Sigmoid colon (tissue), 7 donors: ENCODE measurements at places on chromosomes 5 and 9. TPM values are rescaled to one million over a fixed set of nuclear protein-coding genes. Genes with fewer than 3 reads are reported as not detected.

The SLC22A4 gene
- total RNA-seq, result 0.83 TPM

DNA sequence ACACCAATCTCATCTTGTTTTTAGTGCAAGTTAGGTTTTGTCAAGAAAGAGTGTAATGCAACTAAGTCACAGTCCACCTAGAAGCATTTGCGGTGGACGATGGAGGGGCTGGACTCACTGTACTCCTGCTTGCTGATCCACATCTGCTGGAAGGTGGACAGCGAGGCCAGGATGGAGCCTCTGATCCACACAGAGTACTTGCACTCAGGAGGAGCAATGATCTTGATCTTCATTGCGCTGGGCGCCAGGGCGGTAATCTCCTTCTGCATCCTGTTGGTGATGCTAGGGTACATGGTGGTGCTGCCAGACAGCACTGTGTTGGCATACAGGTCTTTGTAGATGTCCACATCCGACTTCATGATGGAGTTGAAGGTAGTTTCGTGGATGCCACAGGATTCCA is 20.2 kb upstream of the SPZ1 start:
- no peak overlapping the region for H3K4me3 ChIP-seq
- DNase-seq, result no peak
- no peaks in the 10 kb centered on the region for H3K36me3 ChIP-seq
- no peak overlapping the region for H3K27ac ChIP-seq
- peaks cover 6% of the 10 kb centered on the region for H3K4me1 ChIP-seq
- no peaks in the 10 kb centered on the region for H3K27me3 ChIP-seq

DNA sequence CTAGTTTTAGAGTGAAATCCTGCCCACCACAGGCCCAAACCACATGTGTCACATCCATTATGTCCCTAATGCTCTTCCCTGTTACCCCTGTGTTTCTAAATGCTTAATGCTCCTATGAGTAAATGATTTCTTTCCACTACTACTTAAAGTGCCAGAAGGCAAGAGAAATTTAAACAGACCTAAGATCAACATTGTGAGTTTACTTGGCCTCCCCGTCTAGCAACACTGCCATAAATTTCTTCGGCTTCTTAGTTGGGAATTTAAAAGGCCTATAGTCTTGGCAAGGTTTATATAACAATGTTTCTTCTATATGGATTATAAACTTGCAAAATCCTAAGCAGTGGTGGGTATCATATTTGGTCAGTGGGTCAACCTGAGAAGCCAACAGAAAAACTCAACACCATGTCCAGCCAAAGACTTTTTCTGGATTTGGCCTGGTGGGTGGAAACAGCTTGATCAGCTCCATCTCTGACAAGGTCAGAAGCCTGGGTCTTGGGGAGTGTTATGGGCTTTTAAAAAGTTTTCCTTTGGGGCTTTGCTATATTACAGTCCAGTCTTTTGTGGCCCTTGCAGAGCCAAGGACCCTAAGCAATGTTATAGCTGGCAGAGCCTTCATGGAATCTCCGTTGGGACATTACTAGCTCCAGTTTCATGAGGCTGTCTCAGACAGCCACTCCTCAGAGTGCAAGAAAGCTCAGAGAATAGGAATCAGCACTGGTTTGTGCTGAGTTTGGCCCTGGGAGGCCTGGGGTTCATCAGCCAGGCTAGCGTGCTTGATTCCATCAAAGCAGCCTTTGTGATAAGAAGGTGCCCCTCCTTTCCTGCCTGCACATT is 119.8 kb downstream of the PRDM6 start:
- peak overlapping the region; percentile 60 for H3K27ac ChIP-seq
- DNase-seq, result no peak
- no peaks in the 10 kb centered on the region for H3K4me1 ChIP-seq
- H3K36me3 ChIP-seq, result no peaks in the 10 kb centered on the region
- no peaks in the 10 kb centered on the region for H3K27me3 ChIP-seq

DNA sequence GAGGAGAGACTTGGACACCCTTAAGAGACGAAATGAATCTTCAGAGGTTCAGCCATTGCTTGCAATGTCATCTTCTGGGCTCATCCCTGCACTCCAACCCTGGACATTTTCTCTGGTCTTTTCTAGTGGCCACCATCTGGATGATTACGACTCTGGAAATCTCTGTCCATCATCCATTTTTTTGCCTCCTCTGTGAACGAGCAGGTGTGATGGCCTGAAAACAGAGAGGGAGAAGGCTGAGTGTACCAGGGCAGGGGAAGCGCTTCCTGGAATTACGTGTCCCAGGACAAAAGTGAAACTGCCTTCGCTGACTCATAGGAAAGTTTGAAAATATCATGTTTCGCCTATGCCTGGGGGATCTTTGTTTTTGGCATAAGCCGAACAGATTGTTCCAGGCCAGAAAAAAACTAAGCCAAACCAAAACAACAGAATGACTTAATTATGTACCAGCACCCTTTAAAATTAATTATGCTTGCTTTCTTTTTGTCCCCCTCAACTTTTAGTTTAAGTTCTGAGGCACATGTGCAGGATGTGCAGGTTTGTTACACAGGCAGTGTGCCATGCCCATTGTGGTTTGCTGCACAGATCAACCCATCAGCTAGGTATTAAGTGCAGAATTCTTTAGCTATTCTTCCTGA is 31.9 kb downstream of the ANKRD33B start:
- no peaks in the 10 kb centered on the region for H3K27me3 ChIP-seq
- peak overlapping the region; percentile 43 for H3K27ac ChIP-seq
- no peaks in the 10 kb centered on the region for H3K4me1 ChIP-seq

DNA sequence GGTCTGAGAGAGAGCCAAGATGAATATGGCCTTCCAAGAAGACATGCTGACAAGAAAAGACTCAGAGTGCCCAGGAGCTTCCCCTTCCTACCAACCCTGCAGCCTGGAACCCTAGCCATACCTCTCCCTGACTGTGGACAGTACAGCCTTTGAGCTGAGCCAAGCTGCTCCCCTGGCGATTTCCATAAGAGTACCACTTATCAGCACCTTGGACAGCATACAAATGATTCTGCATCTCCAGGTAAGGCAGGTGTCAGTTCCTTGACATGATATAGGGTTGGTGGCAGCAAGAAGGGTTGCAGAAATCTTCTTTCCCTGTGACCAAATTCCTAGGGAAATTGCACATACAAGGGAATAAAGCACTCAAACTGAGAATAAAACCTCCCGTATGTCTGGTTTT is 58.3 kb downstream of the MFAP3 start:
- no peaks in the 10 kb centered on the region for H3K36me3 ChIP-seq
- no peak for DNase-seq
- no peaks in the 10 kb centered on the region for H3K27me3 ChIP-seq
- H3K4me3 ChIP-seq, result no peak overlapping the region
- peaks cover 8% of the 10 kb centered on the region for H3K4me1 ChIP-seq

DNA sequence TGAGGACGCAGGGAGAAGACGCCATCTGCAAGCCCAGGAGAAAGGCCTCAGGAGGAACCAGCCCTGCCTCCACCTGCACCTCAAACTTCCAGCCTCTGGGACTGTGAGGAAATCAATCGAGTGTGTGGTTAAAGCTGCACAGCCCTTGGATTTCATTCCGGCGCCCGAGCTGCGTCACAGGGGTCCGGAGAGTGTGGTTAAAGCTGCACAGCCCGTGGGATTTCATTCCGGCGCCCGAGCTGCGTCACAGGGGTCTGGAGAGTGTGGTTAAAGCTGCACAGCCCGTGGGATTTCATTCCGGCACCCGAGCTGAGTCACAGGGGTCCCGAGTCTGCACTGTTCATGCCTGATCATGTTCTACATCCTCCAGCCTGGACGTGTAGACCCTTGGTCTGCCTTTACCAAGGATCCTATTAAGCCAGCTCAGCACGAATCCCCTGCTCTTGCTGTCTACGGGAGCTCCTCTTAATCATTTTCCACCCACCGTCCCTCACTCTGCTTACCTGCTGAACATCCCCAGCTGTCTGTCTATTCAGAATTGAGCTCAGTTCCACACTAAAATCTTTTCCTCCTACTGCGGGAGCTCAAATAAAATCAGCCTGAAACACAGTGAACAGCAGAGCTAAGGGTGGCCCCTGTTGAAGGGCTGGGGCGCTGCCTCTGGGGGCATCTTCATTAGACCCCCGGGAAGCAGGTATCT is 73.0 kb upstream of the OLFM1 start:
- no peak overlapping the region for H3K4me3 ChIP-seq
- DNase-seq, result no peak
- no peaks in the 10 kb centered on the region for H3K4me1 ChIP-seq
- no peak overlapping the region for H3K27ac ChIP-seq
- no peaks in the 10 kb centered on the region for H3K27me3 ChIP-seq
- no peaks in the 10 kb centered on the region for H3K36me3 ChIP-seq
